HFFc6 (cell line): ENCODE measurements at places on chromosomes 6 and 20. TPM values are rescaled to one million over a fixed set of nuclear protein-coding genes. Genes with fewer than 3 reads are reported as not detected.

The FARS2 gene
- 11.5 and 12.4 TPM in 2 replicates for total RNA-seq

GRCh38 chr6:379410-380181, 12.0 kb upstream of the IRF4 start:
- no peaks in the 10 kb centered on the region for H3K4me1 ChIP-seq
- peaks cover 17% of the 10 kb centered on the region for H3K27me3 ChIP-seq
- no peak overlapping the region for H3K4me3 ChIP-seq
- H3K36me3 ChIP-seq = no peaks in the 10 kb centered on the region; the same call in 1 of the 2 replicates
- no peak overlapping the region for H3K27ac ChIP-seq
- no peak for DNase-seq

DNA sequence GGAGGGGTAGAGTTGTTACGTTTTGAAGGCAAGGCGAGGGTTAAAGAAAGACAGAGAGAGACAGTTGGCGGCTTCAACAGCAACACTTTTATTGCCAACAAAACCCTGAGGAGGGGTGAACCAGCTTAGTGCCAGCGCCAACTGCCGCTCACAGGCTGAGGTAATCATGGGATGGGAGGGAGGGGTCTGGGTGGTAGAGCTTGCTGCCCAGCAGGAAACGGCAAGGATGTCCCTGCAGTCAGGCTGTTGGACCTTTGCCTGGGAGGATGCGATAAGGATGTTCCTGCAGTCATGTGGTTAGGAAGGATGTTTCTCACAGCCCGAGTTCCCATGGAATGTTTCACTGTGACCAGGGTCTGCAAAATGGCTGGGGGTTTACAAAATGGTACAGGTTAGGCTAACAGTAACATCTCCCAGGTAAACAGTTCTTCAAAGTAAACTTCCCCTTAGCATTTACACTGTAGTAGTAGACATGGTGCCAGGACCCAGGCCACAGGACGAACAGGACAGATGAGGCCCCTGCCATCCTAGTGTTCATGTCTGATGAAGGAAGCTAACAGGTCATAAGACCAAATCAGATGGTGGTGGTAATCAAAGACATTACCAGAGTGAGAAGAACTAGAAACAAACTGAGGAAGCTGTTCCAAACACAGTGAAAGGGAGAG, 647.3 kb upstream of the DEFB115 start:
- H3K4me3 ChIP-seq = no peak overlapping the region
- H3K27ac ChIP-seq = no peak overlapping the region
- H3K36me3 ChIP-seq = no peaks in the 10 kb centered on the region

DNA sequence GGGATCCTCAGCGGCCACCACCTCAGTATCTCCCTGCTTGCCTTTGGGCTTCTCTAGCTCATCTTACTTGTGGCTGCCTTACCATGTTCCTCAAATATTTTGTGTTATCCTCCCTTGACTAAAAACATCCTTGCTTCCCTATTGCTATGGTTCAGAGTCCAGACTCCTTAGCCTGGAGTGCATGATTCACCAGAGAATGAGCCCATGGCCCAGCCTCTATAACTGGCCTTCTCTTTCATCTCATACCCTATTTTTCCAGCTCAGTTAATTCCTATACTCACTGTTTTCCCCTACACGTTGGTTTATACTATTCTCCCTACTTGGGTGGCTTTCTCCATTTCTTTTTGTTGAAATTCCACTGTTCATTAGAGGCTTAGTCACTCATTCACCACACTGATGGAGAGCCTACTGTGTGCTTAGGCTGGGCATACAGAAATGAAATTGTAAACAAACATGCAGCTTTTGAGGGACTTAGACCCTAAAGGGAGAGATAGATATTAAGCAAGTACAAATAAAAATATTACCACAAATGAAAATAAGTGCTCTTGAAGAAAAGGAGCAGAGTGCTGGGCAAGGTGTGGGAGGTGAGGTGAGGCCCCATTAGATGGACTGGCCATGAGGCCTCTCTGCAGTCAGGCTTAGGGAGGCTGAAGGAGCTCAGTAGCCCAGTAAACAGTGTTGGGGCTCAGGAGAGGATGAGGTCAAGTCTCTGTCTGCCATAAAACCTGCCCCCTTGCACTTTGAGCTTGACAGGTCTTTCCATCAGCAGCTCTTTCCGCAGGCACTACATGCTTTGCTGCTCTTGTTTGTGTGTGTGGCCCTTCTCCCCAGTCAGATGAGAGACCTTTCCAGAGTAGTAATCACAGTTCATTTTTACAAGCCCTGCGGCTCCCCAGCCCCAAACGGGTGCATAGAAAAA, 109.3 kb downstream of the TCP11 start:
- no peaks in the 10 kb centered on the region; the same call in 1 of the 2 replicates for H3K27me3 ChIP-seq
- no peak overlapping the region for H3K27ac ChIP-seq
- no peak for DNase-seq
- peaks cover 12% of the 10 kb centered on the region for H3K4me1 ChIP-seq
- peaks cover 5% of the 10 kb centered on the region; the same call in 1 of the 2 replicates for H3K36me3 ChIP-seq

DNA sequence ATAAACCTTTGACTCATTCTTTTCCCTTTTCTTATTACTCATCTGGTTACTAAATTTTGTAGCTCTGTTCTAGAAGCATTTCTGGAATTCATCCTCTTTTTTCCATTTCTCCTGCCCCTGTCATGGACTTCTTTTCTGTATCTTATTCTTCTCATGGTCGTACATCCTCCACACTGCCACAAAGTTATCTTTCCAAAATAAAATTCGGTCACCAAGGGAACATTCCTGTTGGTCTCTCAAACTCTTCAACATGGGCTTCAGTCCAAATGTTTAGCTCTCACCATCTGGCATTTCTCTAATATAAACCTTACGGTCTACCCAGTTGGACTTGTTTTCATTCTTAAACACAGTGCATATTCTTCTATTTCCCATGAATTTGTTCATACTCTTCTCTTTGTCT, 428.8 kb upstream of the ID4 start:
- no peak overlapping the region for H3K4me3 ChIP-seq
- H3K36me3 ChIP-seq = peaks cover 12% of the 10 kb centered on the region
- no peak overlapping the region for H3K27ac ChIP-seq
- H3K27me3 ChIP-seq = no peaks in the 10 kb centered on the region
- H3K4me1 ChIP-seq = peaks cover 38% of the 10 kb centered on the region
- no peak for DNase-seq

DNA sequence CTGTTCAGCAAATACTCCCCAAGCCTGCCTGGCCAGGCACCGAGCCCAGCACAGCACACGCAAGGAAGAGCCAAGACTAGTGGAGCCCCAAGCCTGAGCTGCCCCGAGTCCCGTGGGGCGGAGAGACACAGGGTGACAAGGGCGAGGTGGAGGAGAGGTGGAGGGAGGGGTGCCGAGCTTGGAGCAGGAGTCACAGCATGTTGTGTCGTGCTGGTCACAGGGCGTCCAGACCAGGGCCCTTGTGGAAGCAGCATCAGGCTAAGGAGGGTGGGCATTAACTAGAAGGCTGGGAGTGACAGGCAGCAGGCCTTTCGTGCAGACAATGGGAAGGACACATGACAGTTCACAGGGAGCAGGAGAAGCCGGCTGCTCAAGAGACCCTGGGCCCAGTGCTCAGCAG, 391.6 kb downstream of the TAF4 start:
- no peak overlapping the region for H3K4me3 ChIP-seq
- DNase-seq = no peak
- no peak overlapping the region for H3K27ac ChIP-seq
- peaks cover 10% of the 10 kb centered on the region; the same call in 1 of the 2 replicates for H3K36me3 ChIP-seq
- no peaks in the 10 kb centered on the region for H3K4me1 ChIP-seq
- H3K27me3 ChIP-seq = peaks cover 10% of the 10 kb centered on the region

The THBD gene
- total RNA-seq = 0.05 to 0.10 TPM in 2 of 3 replicates, not detected in the other

The MTCH1 gene
- 263 to 298 TPM (median 290 TPM) in 3 replicates for total RNA-seq

DNA sequence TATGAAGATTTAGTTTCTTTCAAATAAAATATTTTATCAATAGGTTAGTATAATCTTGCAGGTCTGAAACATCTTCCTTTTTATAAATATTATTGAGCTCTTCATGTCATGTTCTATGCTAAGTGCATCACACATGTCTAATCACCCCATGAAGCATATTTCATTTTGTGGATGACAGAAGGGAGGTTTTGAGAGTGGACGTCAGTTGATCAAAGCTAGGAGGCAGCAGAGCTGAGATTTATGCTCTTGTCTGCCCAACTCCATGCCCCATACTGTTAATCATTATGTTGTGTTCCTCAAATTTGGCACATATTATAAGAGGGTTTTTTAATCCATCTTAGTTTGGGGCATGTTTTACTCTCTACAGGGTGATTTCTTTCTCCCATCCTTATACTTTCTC, 22.7 kb downstream of the DSE start:
- peaks cover 32% of the 10 kb centered on the region for H3K36me3 ChIP-seq
- no peaks in the 10 kb centered on the region for H3K27me3 ChIP-seq
- H3K4me3 ChIP-seq = no peak overlapping the region
- no peak for DNase-seq
- H3K27ac ChIP-seq = peak overlapping the region; percentile 33; the same call in 1 of the 2 replicates

- H3K4me1 ChIP-seq = no peaks in the 10 kb centered on the region
- DNase-seq = no peak
- H3K27ac ChIP-seq = no peak overlapping the region
These were observed 130.5 kb upstream of the CNR1 start for GRCh38 chr6:88296694-88297093.

GRCh38 chr6:15327271-15327670, 81.4 kb downstream of the JARID2 start:
- H3K27me3 ChIP-seq = no peaks in the 10 kb centered on the region
- no peaks in the 10 kb centered on the region for H3K36me3 ChIP-seq
- no peak overlapping the region for H3K4me3 ChIP-seq
- DNase-seq = no peak
- H3K27ac ChIP-seq = no peak overlapping the region

DNA sequence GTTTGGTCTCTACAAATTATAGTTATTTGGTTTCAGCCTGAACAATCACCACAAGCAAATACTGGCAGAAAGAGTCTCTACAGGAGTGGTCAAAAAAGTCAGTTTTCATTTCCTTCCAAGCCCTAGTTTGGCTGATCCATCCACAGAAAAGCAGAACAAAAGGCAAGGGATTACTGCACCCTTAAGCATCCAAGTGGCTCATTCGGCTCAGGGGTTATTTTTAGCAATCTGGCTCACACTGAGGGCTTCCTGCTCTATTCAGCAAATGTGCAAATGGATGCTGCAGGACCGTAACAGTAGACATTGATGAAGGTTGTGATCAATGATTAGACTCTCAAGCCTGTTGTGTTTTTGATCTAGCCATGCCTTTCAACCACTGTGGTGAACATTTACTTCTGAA, 62.2 kb upstream of the FABP7 start:
- peaks cover 4% of the 10 kb centered on the region; the same call in 1 of the 2 replicates for H3K4me1 ChIP-seq
- no peaks in the 10 kb centered on the region for H3K36me3 ChIP-seq
- no peaks in the 10 kb centered on the region; the same call in 1 of the 2 replicates for H3K27me3 ChIP-seq
- H3K4me3 ChIP-seq = no peak overlapping the region

DNA sequence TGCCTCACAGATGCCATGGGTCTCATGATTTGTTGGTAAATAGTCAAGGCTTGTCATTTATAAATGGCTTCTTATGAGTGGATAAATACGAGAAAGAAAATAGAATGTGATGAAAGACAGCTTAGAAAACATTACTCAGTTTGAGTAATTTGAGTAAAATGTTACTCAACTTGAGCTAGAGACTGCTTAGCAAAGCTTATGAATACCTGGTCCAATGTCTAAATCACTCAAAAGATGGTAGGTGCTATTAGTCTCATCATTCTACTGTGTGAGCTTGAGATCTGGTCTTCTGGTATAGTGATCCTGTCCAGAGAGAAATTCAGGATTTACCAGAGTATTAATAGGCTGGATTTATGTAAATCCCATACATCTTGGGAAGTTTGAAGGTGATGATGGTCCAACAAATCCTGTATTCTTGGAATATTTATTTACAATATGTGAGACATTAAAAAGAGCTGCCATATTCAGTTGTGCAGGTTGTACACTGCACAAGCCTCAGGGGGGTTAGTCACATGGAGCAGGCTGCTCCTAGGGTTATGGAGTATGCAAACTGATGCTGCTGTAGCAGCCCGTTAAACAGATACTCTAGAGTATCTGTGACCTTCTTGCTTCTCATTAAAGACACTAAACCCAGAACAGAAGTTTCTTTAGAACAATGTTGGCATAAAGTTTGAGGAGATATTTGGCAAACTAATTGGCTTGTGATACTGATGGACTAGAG, 112.9 kb downstream of the RCAN2 start:
- peaks cover 1% of the 10 kb centered on the region; the same call in 1 of the 2 replicates for H3K27me3 ChIP-seq
- no peak overlapping the region for H3K27ac ChIP-seq
- H3K4me3 ChIP-seq = no peak overlapping the region

DNA sequence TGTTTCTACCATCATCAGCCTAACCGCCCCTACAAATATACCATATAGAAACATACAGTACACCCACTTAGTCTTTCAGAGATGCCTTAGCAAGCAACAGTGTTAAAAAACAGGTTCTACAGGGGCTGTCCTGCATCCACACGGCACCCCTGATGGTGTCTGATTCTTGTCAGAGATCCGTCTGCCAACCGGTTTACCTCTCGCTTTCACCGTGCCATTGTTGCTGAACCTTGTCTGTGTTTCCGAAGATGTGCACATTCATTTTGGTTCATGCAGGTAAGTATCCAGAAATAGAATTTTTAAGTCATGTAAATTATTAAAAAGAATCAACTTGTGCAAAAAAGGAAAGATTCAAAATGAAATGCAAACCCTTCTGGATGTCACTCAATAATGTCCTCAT, 52.9 kb downstream of the EPHA7 start:
- H3K27ac ChIP-seq = no peak overlapping the region
- no peaks in the 10 kb centered on the region for H3K27me3 ChIP-seq
- no peak for DNase-seq
- no peaks in the 10 kb centered on the region for H3K36me3 ChIP-seq
- H3K4me3 ChIP-seq = no peak overlapping the region

The TTK gene
- 9.6 to 26.1 TPM (median 20.9 TPM) in 3 replicates for total RNA-seq

DNA sequence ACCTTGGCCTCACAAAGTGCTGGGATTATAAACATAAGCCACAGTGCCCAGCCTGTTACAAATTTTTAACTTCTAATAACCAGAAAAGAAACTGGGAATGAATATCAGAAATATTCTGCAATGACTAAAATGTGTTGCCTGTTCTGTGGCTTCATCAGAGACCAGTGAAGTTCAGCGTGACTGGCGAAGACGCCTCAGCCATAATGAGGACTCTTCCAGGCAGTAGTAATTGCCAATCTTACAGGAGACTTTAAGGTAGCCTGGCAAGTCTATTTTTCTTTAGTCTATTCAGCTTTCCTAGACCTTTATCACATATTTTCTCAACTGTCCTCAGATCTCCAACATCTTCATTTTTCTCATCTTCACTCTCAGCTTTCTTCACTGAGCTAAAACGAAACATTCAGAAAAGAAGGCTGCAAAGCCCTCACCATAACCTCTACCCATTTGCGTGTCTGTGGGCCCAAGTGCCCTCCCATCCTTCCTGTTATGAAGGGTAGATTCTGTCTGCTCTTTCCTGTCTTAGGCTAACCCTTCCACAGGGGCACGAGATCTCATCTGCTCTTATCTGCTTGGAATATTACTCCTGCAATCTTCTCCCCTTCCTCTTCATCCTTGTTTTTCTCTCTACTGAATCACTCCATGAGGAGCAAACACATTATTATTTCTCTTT, 42.0 kb upstream of the OLIG3 start:
- no peaks in the 10 kb centered on the region for H3K4me1 ChIP-seq
- no peaks in the 10 kb centered on the region for H3K27me3 ChIP-seq
- no peaks in the 10 kb centered on the region for H3K36me3 ChIP-seq
- H3K27ac ChIP-seq = no peak overlapping the region
- DNase-seq = no peak

- peaks cover 71% of the 10 kb centered on the region for H3K4me1 ChIP-seq
- H3K36me3 ChIP-seq = peaks cover 49% of the 10 kb centered on the region
- no peaks in the 10 kb centered on the region for H3K27me3 ChIP-seq
- H3K4me3 ChIP-seq = no peak overlapping the region
- no peak overlapping the region for H3K27ac ChIP-seq
These were observed 808.4 kb upstream of the CITED2 start for GRCh38 chr6:140182821-140183220.

The GCM1 gene
- total RNA-seq = not detected in 2 replicates

- H3K27me3 ChIP-seq = no peaks in the 10 kb centered on the region; the same call in 1 of the 2 replicates
- H3K36me3 ChIP-seq = no peaks in the 10 kb centered on the region
- no peaks in the 10 kb centered on the region; the same call in 1 of the 2 replicates for H3K4me1 ChIP-seq
- H3K27ac ChIP-seq = peak overlapping the region; percentile 65; the same call in 1 of the 2 replicates
These were observed 19.0 kb upstream of the TRDN start for GRCh38 chr6:123655521-123656306.
